ENCODE measurements at places on chromosomes 4 and X. TPM values are rescaled to one million over a fixed set of nuclear protein-coding genes. Genes with fewer than 3 reads are reported as not detected.
A peak's percentile ranks its signal among the peaks of the same experiment; 100 is the strongest.

The EPHA5 gene
- 0.07 TPM for total RNA-seq

The F8A2 gene
- 1.0 TPM for total RNA-seq

- no peak for DNase-seq
These were observed 62.7 kb downstream of the SH3RF1 start for GRCh38 chr4:169208090-169208455.

DNA sequence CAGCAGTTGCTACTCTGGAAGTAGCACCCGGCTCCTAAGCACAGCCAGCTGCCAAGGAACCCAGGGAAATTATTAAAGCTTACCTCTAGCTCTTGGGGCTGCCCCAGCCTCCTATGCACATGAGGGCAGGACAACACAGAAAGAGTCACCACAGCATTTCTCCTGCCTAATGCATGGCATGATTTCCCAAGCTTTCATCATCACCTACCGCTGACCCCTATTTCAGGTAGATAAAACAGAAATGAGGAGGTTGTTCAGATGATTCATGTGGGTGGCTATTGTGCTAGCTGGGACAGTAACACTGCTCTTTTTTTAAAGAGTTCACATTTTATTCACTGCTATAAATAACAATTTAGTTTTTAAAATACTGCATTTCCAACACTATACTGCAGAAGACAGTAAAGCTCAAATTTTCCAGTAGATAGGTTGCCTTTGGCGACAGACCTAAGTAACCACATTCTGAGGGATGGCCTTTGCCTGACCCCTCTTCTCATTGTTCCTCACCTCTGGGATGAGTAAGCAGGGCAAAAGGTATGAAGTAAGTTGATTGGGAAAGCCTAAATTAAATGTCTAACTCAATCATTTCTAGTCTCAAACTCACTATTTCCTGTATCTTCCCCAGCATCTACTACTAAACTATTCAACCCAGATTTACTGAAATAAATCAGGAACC, 16.7 kb downstream of the CASK start:
- peak; percentile 28 for DNase-seq
